T-helper 1 cell (primary cell): ENCODE measurements at places on chromosomes 4 and X.

- DNase-seq: no peak
These were observed 21.0 kb downstream of the RBM47 start for GRCh38 chr4:40608628-40609027.

DNA sequence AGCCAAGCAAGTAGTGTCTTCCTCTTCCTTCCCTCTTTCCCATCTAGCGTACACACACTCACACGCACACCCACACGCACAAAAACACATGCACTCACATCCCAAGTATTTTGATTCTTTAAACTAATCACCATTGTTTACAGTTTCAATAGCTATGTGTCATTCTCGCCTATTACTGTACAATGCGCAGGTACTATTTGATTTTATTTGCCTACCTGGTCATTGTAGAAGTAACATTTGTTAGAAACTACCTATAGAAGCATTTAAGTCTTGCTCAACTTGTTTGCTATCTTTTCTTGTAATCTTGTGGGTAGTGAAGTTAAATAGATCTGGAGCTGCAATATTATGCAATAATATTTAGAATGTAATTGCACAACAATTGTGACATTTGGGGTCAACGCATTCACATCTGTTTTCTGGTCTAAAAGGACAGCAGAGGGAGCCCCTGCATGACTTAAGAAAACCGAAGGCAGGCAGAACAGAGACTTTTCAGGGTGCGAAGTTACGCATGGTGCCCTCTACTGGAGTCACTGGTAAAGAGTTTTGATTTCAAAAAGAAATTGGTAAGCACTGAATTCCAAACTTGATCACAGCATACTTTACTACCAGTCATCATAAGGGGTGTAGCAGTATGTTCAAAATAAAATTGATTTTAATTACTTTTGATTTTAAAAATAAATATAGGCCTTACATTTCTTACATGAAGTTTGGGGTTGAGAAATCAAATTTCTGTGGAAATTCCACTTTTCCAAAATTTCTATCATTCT, 503.3 kb upstream of the FAM241A start:
- no peak for DNase-seq

DNA sequence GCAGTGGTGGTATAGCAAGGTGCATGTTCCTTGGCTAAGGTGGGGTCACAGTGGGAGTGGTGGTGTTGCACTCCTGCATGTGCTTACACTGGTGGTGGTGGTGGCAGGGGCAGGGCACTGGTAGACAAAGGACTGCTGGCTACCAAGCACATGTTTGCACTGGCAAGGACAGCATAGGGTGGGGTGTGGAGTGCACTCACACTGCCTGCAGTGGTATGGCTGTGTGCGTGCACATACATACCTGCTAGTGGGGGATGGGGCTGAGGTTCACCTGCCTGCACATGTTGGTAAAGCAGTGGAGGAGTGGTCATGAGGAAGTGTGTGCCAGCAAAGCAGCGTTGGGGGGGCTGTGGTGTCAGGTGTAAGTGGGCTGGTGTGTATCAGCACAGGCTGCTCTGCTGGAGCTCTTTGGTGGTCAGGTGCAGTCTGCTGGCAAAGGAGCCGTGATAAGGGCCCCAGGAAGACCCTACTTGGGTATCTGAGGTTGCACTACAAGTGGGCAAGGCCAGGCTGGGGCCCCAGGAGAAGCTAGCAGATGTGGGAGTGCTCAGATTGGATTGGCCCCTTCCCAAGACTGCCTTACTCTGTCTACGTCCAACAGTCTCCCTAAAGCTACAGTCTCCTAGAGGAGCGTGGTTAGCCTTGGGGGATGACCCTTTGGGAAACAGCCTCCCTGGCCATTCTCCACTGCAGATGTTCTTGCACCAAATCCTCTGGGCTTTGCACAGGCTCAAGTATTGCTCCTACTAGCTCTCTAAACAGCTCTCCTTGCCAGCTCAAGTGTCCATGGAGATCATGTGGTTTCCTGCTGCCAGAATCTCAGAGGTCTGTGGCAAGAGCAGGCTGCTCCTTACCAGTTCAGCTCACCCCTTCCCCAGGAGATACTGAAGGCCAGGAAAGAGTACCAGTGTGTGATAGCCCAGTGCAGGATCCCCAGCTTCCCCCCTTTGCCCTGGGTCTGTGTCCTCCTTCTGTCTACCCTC, 486.3 kb upstream of the PABPC4L start:
- no peak for DNase-seq

GRCh38 chrX:66638591-66639500, at the start of gene EDA2R:
TSS of gene EDA2R (minus strand) at chrX:66639078. CDS start at chrX:66616020, 23,058 bp downstream.
- no peak for DNase-seq

- no peak for DNase-seq
These were observed 116.1 kb downstream of the GPC3 start for GRCh38 chrX:133869270-133869669.

GRCh38 chr4:76993787-76994641, 44.5 kb downstream of the SEPTIN11 start:
- DNase-seq: peak; percentile 53

GRCh38 chrX:19855700-19856381, 31.6 kb downstream of the SH3KBP1 start:
- no peak for DNase-seq

- DNase-seq: peak; percentile 73
These were observed 247 bp upstream of the PPA2 start for GRCh38 chr4:105474099-105474518.

DNA sequence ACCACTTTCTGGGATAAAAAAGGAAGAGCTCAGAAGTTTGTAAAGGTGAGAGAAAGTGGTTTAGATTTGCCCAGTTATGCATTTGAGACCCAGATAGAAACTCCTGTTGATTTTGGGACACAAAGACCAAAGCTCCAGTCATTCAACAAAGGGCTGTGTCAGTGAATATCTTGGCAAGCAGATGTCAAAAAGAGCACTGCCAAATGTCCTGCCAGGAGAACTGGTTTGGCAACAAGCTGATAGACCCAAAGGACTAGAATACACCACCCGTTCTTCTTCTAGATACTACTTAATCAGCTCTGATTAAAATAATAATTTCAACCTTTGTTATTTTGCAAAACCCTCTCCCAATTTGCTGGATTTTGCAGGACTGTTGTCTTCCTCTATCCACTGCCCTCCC, 121.4 kb downstream of the NHS start:
- DNase-seq: no peak

GRCh38 chr4:75248770-75249407, 265.3 kb downstream of the RCHY1 start:
- no peak for DNase-seq

- no peak for DNase-seq
These were observed 25.3 kb downstream of the ARHGAP24 start for GRCh38 chr4:85500110-85500867.

- no peak for DNase-seq
These were observed 851.6 kb downstream of the CENPC start for GRCh38 chr4:66693694-66694093.

DNA sequence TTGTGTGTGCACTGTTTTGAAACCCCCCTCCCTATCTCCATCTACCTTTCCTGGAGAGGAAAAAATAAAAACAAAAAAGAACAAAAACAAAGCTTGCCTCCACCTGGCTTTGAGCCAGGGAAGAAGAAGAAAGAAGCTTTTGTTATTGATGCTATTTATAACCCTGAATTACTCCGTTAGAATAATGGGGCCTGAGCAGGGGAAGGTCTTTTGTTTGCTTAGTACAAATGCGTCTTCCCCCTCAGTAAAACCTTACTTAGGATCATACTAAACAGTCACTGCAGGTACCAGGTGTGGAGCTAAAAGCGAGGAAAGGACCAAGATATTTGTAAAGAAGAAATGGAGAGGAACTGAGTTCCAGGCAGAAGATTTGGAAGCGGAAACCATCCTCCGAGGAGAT, 352.1 kb downstream of the KCNIP4 start:
- DNase-seq: no peak

DNA sequence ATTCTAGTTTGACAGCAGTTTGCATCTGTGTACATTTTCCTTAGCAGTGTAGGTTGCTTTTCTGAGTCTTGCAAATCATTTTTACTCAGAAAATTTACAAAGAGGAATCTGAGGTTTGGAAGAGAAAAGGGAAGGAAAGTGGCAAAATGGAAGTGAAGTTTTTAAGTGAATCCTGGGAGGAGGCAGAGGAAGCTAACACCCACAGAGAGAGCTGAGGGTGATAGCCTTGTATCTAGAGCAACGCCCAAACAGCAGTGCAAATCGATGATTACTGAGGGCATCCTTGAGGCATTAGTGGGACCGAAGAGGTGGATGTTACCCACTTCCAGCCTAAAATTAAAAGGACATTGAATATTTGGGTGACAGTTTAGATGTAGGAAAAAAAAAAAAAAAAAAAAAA, 31.8 kb downstream of the KLF3 start:
- no peak for DNase-seq

DNA sequence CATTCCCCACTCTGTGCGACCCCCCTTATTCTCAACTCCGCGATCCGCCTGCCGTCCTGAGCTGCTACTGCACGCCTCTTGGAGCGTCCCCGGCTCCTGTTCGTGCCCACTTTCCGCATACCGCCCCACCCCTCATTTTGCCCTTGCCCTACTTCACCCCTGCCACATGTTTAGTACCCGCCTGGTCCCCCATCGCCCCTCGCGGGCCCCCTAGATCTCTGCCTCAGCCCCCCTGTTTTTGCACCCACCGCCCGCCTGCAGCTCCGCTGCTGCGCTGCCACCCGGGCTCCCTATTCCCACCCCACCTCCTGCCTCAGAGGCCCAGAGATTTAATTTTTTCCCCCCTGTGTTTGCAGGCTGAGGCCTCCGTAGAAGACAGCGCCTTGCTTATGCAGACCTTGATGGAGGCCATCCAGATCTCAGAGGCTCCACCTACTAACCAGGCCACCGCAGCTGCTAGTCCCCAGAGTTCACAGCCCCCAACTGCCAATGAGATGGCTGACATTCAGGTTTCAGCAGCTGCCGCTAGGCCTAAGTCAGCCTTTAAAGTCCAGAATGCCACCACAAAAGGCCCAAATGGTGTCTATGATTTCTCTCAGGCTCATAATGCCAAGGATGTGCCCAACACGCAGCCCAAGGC, 1.4 kb downstream of the MAGED1 start:
- DNase-seq: no peak

GRCh38 chrX:10759141-10759799, 138.9 kb upstream of the MID1 start:
- DNase-seq: no peak

DNA sequence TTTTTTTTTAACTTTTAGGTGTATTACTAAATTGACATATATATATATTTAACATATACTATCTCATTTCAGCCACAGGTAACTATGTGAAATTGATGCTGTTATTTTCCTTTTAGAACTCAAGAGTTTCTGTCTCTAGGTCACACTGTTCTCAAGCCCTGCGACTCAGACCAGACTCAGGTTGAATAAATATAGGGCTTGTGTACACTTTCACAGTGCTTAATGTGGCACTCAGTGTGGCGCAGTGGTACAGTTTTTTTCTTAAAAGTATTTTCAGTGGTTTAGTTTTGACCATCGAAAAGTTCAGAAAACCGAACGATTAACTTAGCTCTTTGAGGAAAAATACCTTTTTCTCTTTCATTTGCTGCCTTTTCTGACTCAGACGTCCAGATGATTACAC, 24.7 kb downstream of the PACRGL start:
- DNase-seq: no peak

- DNase-seq: no peak
These were observed 25.3 kb downstream of the STEEP1 start for GRCh38 chrX:119539872-119540271.

DNA sequence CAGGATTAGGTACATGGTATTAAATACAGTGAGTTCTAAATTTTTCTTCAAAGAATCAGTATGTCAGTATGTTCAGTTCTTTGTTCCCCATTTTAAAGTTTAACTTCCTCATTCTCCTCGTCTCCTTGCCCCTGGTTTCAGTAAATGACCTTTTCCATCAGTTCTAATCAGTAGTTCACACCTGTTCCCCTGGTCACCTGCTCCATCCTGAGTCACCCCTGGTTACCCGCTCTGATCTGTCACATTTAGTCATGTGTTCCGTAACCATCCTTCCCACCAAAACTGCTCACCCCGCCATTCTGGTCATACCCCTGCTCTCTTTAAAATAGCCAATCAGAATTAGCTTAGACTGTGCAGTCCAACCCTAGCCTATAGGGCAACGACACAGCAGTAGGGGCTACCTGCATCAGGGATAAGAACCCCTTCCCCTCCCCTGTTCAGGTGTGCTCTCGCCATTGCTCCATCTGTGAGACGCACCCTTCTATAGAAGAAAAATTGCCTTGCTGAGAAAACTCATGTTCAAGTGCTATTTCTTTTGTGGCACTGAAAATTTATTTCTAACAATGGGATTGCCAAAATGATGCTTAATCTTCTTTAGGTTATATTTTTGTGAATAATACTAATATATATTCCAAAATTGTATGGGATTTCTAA, 181.3 kb downstream of the OR13H1 start:
- DNase-seq: no peak

DNA sequence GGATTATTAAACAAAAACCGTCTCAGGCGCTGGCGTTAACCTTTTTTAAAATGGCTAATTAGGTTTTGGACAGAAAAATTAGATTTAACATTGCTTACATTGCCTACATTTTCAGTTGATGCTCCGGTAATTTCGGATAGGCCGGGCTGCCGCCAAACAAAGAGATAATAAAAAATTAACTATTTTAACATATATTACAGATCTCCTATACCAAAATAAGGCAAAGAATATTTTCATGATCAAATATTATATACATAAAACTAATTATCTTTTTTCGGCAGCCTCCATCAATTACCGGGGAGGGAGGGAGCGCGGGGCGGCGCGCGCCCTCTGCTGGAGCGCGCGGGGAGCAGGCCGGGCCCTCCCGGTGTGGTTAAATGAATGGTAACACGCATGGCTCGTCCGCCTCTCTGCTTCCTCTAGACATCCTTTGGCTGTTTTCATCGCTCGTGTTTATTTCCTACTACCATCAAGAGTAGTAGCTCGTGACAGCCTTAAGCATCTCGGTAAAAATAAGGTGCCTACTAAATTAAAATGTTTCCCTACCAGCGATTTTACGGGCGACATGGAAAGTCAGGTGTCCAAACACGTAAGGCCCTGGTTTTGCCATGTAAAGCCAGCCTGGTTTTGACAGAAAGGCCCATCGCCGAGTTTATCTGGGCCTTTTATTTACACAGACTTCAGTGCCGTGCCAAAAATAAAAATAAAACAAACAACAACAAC, 52.4 kb upstream of the TMEM33 start:
- peak; percentile 33 for DNase-seq
